Stimulated activated CD8-positive, alpha-beta memory T cell treated with anti-CD3 and anti-CD28 coated beads, Interleukin-4, amount 100 ng/mL, for 1 hour (primary cell): ENCODE measurements at places on chromosomes 7 and 10.

GRCh38 chr10:75461672-75462649 lies 30.5 kb downstream of the LRMDA start:
- no peak for DNase-seq

GRCh38 chr10:101071267-101071884 lies 9.6 kb downstream of the KAZALD1 start:
- DNase-seq, result no peak

GRCh38 chr10:14588084-14588937 lies 186.4 kb downstream of the FAM107B start:
- DNase-seq, result no peak

- no peak for DNase-seq
Observed at GRCh38 chr10:31952066-31952465, 23.4 kb upstream of the ARHGAP12 start.

GRCh38 chr7:114047889-114048288 lies 129.1 kb upstream of the PPP1R3A start:
- no peak for DNase-seq

- DNase-seq, result no peak
Observed at GRCh38 chr7:93029056-93029455, 88.7 kb downstream of the SAMD9 start.

DNA sequence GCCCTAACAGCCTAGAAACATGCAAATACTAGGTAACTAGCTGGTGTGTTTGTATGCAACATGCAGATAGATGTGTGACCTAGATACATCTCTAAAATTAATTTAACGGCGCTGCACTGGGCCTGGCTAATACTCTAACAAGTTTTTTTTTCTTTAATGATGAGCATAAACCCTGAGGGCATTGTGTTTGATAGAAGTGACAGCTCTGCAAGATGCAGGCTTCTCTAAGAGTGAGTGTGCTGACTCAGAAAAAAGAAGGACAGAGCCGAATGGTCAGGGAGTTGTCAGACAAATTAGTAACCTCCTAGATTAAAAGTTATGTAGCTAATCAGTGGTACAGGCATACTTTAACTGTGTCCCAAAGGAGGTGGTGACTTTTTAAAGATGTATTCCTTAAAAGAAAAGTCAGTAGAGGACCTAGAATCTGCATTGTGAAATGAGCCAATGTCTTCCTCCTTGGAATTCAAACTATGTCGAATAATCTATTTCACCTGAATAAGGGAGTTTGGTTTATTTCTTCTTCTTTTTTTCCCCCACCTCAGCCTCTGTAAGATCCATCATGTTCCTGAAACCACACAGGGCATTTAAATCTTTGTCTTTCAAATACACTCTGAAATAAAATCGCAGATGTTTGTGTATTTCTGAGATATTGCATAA lies 315.1 kb downstream of the GFRA1 start:
- no peak for DNase-seq

DNA sequence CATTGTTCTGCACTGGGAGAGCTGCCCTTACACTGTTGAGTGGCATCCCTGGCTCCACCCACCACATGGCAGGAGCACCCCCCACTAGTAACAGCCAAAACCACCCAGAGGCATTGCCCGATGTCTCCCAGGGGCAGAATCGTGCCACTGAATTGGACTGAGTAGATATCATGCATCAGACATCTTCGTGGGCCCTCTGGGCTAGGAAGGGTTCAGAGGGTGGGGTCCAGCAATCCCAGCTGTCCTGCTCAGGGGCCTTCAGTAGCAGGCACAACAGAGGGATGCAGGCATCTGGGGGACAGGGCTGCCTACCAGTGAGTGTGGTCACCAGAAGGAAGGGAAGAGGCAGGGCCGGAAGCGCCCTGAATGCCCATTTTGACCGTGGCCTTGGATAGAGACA lies 119.7 kb upstream of the PPP2R2D start:
- DNase-seq, result no peak

GRCh38 chr10:107473225-107473624 lies 308.7 kb upstream of the SORCS1 start:
- no peak for DNase-seq

GRCh38 chr10:133292919-133293809 lies 15.5 kb downstream of the TUBGCP2 start:
- DNase-seq, result no peak

DNA sequence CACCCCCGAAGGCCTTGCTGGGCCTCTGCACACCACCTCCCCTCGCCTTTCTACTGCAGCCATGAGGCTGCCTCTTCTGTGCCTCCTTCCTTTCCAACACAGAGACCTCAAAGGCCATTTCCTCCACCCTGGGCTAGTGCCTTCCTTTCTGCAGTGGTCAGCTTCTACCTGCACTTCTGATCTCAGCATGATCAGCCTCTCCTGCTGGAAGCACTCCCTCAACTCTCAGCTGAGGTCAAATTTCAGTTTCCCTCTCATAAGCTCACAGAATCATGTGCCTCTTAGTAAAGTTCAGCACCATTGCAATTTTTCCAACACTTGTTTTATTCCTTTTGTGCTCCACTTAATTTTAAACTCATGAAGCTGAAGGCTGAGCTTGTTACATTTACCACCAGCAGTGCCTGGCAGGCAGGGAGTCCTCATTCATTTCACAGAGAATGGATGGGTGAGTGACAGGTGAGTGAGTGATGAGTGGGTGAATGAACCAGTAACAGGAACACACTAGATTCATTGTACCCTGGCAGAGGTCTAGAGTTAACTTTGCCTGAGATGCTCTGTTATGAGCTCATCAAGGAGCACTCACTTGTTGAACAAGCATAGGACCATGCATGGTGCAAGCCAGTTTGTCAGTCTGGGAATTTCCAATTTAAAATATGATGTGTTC lies 124.0 kb upstream of the PRSS58 start:
- no peak for DNase-seq

DNA sequence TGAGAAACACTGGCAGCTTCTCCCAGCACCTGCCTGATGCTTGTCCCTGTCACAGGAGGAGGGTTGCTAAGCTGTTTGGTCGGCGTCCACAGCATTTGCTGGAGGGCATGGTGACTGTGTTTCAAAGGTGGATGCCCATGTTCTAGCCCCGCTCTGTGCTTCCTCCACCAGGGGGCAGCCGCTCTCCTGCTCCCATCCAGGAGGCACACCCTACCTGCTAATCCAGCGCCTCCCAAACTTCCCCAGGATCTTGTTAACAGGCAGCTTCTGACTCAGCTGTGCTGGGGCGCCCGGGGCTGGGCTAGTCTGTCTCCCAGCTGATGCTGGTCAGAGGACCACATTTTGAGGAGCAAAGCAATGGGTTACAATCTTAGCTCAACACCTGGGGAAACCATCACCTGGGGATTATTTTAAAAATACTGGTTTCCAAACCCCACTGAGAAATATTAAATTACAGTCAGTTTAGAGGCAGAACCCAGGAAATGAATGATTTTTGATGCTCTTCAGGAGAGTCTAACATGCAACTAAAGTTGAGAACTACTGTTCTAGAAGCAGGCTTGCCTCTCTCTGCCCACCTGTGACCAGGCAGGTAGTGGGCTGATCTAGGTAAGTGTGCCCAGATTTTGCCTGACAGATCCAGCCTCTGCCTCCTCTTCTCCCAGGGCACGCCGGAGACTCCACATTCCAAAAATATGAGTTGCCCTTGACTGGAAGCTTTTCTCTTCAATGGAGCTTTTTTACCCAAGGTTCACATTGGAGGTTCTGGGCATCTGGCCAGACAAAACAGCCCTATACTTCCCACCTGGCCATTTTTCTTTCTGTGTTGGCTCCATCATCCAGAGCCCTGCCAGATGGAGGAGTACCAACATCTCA lies 92.7 kb upstream of the GPR26 start:
- DNase-seq, result no peak
